ENCODE measurements at places on chromosomes 4 and X.

DNA sequence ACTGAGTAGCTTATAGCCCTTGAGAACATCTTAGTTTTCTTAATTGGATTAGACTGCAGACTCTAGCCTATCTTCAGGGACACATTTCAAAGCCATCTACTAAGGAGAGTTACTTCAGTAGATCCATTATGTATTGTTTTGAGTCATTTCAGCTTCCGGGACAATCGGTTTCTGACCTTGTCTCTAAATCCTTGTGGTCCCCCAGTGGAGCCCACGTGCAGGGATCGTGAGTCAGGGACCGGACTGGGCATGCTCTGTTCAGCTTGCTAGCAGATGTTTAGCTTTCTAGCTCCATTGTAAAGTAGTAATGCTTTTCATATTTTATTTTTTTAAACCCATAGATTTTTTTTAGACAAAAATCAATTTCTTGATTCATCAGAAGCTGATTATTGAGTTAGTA lies 211.9 kb upstream of the PRPS2 start:
- no peak for DNase-seq

DNA sequence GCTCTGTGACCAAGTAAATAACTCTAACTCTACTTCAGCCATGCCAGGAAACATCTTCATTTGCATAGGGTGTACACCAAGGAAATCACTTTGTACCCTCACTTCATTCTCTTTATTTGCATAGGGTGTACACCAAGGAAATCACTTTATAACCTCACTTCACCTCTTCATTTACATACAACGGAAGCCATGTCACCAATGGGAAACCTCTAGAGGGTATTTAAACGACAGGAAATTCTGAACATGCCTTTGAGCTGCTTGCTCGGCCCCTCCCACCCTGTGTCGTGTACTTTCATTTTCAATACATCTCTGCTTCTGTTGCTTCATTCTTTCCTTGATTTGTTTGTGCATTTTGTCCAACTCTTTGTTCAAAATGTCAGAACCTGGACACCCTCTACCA lies 848.1 kb upstream of the FRG1 start:
- peak; percentile 16 for DNase-seq

DNA sequence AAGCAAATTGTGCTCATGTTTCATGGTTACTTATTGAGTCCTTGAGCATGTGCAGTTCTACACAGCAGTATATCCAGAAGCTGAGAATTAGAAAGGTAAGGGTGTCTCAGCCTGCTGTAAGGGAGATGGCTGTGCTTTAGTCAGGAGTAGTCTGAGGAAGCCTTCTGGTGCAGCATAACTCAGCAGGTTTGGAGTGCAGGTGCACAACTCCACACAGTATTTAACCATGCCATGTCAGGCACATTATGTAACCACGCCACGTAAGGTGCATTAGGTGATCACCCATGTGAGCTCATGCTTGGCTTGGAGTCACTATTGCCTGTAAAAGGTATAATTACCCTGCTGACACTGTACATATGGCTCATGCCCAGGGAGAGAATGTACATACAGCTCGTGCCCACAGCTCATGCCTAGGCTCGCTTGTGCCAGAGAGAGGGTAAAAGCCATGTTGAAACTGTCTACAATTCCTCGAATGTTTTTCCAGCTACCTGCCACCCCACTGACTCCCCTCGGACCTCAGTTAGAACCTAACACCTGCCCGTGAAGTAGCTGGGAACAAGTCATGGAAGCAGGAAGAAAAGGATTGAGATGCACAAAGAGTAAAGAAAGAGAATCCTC lies 37.8 kb downstream of the UCHL1 start:
- DNase-seq = no peak

- DNase-seq = no peak
Measured at GRCh38 chrX:24166078-24166477, 16.5 kb downstream of the ZFX start.

- DNase-seq = no peak
Measured at GRCh38 chrX:38150993-38151392, 69.7 kb downstream of the SRPX start.

DNA sequence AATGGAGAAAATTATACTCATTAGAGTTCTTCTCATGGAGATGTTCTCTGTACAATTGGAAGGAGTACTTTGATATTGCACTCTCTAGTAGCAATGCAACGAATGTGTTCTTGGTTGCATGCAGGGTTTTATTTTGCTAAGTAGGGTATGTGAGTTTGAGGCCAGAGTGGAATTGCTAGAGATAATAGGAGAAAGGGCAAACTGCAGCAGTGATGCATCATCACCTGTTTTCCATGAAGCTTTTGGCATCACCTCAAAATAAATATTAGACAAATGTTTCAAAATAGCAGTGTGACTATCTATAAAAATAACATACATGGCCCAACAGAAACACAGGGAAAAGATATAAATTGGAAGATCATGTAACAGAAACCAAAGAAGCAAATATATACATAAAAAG lies 93.3 kb downstream of the TIGD2 start:
- no peak for DNase-seq

- DNase-seq = no peak
Measured at GRCh38 chr4:99076292-99076976, 12.2 kb downstream of the ADH5 start.

DNA sequence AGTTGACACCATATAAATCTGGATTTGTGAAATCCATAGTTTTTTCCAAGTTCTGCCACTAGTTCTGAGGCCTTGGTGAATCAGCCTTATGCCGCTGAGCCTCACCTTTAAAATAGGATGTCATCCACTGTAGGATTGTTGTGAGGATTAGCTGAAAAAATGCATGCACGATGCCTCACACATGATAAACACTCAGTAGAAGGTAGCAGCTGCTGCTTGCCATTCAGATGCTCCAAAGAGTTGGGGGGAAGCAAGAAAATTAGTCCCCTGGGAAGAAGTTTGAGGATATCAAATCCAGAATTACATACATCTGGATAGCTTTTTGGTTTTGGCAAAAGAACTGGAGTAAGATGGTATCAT lies 7.4 kb downstream of the MMAA start:
- DNase-seq = no peak

DNA sequence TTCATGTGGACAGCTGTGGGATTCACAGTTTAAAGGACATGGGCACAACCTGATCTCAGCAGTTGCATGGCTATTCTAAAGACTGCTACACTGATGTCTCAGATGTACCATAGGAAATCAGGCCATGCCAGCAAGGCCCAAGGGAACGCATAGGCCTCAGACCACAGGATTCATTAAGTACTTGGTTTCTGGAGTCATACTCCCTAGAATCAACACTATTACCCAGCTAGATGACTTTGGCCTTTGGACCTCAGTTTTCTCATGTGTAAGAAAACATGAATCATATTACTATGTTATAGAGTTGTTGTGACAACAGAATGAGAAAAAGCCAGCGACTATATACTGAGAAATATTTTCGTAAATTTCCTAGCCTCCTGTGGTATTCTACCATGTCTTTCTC lies 67.9 kb downstream of the NHS start:
- no peak for DNase-seq

All from RPMI8226 (cell line).